Dorsolateral prefrontal cortex (tissue), 122 donors: ENCODE measurements at places on chromosomes 1 and 21. TPM values are rescaled to one million over a fixed set of nuclear protein-coding genes. Genes with fewer than 3 reads are reported as not detected.

- DNase-seq = no peak
These were observed 5.3 kb downstream of the CLCA2 start for GRCh38 chr1:86429122-86429725.

- DNase-seq = no peak
These were observed 4.8 kb upstream of the KCNJ6 start for GRCh38 chr21:37921091-37921490.

AMY1B gene
- not detected for total RNA-seq

GRCh38 chr21:40905251-40905650 is 58.3 kb upstream of the DSCAM start:
- DNase-seq = no peak

GRCh38 chr21:17498586-17498985 is 14.3 kb upstream of the CXADR start:
- DNase-seq = no peak

DNA sequence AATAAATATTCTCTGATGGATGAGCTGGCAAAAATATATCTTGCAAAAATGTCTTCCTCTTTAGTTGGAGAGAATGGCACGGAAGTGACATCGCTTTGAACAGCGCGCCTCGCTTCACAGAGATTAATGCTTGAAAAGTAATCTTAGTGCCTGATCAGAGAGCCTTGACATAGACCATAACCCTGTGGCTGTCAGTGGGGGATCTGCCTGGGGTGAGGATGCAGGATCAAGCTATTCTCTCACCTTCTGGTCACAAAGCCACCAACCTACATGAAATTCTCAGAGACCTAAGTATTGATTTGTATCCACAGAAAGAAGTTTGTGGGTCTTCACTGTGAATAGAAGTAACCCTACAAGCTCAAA is 492.6 kb downstream of the LMO4 start:
- no peak for DNase-seq

SPATA17 gene
- 0.74 TPM for total RNA-seq

GRCh38 chr1:178643831-178644230 is 81.2 kb upstream of the RALGPS2 start:
- DNase-seq = no peak

GRCh38 chr1:63718541-63718970 is 55.3 kb upstream of the ROR1 start:
- DNase-seq = no peak

GRCh38 chr1:94709891-94710581 is 110.1 kb upstream of the SLC44A3 start:
- no peak for DNase-seq

RIPK4 gene
- not detected for total RNA-seq

- no peak for DNase-seq
These were observed 1.1 kb downstream of the ERO1B start for GRCh38 chr1:236280438-236281197.

ETNK2 gene
- total RNA-seq = 7.6 TPM

CDK11A gene
- total RNA-seq = 37.1 TPM

HUNK gene
- 14.7 TPM for total RNA-seq

- no peak for DNase-seq
These were observed 7.7 kb downstream of the UBR4 start for GRCh38 chr1:19202396-19202795.

DNA sequence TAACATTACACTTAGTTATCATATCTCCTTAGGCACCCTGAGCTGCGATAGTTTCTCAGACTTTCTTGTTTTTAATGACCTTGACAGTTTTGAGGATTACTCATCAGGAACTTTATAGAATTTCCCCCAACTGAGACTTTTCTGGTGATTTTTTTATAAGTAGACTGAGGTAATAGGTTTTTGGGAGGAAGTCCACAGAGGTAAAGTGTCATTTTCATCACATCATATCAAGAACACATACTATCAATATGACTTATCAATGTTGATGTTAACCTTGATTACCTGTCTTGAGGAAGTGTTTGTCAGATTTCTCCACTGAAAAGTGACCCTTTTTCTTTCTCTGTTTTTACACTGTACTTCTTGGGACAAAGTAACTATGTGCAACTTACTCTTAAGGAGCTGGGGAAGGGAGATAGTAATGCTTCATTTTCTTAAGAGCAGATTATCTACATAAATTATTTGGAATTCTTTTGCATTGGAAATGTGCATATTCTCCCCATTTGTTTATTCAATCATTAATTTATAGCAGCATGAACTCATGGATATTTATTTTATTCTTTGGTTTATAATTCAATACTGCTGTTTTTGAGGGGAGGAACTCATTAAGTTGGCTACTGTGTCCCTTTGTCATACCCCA is 72.8 kb upstream of the HSD17B7 start:
- DNase-seq = no peak

- no peak for DNase-seq
These were observed 882.9 kb upstream of the ADGRL2 start for GRCh38 chr1:80917826-80918225.

GRCh38 chr1:90457985-90458384 is 259.1 kb downstream of the BARHL2 start:
- no peak for DNase-seq

- no peak for DNase-seq
These were observed 315.0 kb downstream of the PLA2G4A start for GRCh38 chr1:187143783-187144182.

BRWD1 gene
- 91.4 TPM for total RNA-seq

DNA sequence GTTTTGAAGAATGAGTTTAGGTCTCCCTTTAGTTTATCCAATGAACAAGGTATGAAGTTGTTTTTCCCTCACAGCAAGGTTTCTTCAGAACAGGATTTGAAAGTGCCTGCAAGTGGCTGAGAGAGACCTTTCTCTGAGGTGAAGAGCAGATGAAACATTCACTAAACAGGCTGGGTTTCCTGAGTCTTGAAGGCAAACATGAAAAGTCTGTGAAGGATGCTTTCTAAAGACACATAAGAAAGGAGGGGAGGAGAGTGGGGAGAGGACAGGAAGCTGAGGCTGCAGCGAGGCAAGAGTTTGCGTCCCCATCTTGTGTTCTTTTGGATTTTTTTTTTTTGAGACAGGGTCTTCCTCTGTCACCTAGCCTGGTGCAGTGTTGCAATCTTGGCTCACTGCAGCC is 95.7 kb upstream of the SIM2 start:
- DNase-seq = no peak

- DNase-seq = no peak
These were observed 46.5 kb upstream of the KIF26B start for GRCh38 chr1:245108246-245108645.

- DNase-seq = no peak
These were observed 51.4 kb upstream of the SIM2 start for GRCh38 chr21:36647279-36648093.

MROH9 gene
- not detected for total RNA-seq

GALE gene
- 26.2 TPM for total RNA-seq

DNA sequence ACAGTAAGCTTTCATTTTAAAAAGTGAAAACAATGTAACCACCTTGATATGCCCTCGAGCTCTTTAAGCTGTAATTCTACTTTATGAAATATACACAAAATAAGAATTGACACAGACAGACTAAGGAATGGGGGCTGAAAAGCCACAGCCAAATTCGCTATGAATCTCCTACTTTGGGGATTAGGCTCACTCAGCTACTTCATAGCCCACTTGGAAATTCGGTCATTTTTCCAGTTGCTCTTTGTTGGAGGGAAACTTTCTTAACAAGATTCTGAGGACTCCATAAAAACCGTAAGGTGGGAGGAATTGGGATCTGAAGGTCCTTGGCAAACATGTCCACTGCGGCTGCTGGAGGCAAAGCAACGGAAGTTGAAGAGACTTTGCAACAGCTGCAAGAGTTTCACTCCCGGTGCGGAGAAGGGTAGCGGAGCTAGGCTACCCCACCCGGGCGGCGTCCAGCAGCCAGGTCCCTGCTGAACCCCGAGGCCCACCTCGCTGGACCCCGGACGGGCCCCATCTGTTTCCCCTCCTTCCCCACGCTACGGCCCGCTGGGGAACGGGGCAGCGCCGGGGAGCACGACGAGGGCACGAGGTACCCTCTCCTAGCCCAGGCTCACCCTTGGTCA is 634 bp downstream of the MYCBP start:
- no peak for DNase-seq

- DNase-seq = no peak
These were observed 74.5 kb downstream of the NID1 start for GRCh38 chr1:235990330-235990795.

GRCh38 chr21:15211491-15212133 is 146.8 kb upstream of the NRIP1 start:
- DNase-seq = no peak

CCDC24 gene
- 27.2 TPM for total RNA-seq

GPR25 gene
- not detected for total RNA-seq

DNA sequence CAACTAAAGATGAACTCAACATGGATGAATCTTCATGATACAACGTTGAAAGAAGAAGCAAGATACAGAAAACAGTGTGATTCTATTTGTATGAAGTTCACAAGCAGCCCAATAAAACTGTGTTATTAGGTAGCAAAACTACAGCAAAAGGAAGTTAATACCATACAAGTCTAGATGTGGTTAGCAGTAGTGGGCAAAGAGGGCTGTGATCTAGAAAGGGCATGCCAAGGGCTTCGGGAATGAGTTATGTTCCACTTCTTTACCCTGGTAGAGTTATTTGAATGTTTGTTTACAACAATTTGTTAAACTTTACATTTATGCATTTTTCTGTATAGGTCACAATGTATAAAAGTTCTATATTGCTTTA is 9.2 kb downstream of the TNFRSF9 start:
- no peak for DNase-seq

GRCh38 chr1:69737527-69738185 is 169.9 kb downstream of the LRRC7 start:
- DNase-seq = no peak

SPRR2A gene
- total RNA-seq = not detected

DNA sequence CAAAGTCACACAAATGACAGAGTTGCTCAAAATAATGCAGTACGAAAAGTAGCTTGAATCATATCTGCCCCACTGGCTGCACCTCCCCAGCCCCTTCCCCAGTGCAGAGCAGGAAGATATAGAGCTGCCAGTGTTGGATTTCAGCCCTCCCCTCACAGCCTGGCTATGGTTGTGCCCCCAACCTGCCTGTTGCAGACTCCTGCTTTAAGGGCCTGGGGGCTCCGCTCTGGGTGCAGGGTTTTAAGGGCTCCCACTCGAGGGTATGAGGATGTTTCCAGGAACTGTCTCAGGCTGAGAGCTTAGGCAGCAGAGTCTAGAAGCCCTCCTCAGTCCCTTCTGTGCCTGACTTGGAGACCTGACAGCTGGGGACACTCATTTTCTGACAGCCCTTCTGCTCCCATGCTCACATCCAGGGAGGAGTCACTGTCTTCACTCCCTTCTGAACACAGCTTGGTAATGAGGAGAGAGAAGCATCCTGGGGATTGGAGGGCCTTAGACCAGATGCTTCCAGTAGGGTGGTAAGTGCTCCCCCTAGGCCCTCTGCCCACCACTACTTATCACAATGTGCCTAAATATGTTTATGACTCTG is 4.6 kb downstream of the S100A9 start:
- no peak for DNase-seq

- no peak for DNase-seq
These were observed 213.8 kb downstream of the GRIK1 start for GRCh38 chr21:29726044-29726443.

OR14K1 gene
- total RNA-seq = not detected

- DNase-seq = no peak
These were observed 30.0 kb upstream of the DMRTA2 start for GRCh38 chr1:50453266-50453665.

NCF2 gene
- 2.8 TPM for total RNA-seq

DNA sequence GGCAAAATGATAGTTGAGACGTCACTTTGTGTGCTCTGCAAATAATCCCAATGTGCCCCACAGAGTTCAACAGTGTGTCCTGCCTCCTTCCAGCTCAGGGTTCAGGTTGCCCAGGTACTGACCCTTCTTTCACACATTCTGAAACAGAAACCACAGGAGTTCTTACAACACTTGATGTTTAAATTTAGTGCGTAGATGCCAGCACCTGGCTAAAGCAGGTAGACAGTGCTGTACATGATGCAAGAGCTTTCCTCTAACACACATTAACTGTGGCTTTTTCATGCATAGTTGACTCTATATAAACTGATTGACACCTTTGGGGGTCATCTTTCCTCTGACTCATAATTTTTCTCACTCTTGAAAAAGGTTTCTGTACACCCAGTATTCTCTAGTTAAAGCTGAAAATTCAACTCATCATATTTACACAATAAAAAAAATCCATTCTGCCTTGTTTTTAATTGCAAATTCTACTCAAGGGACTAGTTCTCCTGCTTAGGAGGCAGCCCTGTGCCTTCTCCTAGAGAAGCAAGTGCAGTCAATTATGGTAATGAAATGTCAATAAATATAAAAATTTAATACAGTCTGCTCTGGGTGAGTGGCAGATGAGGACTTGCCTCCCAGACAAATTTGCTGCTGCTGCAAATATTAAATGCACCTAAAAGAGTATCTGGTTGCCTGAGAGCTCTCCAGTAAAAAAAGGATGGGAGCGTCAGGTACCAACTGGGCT is 91.4 kb downstream of the NR5A2 start:
- DNase-seq = no peak

- DNase-seq = no peak
These were observed 90.2 kb downstream of the DMRTA2 start for GRCh38 chr1:50332941-50333594.

C1orf87 gene
- total RNA-seq = 0.47 TPM

- DNase-seq = no peak
These were observed 173.6 kb upstream of the SGIP1 start for GRCh38 chr1:66360285-66360724.

- no peak for DNase-seq
These were observed 294.7 kb downstream of the SIPA1L2 start for GRCh38 chr1:232335261-232335660.

ANGPTL3 gene
- not detected for total RNA-seq

DNA sequence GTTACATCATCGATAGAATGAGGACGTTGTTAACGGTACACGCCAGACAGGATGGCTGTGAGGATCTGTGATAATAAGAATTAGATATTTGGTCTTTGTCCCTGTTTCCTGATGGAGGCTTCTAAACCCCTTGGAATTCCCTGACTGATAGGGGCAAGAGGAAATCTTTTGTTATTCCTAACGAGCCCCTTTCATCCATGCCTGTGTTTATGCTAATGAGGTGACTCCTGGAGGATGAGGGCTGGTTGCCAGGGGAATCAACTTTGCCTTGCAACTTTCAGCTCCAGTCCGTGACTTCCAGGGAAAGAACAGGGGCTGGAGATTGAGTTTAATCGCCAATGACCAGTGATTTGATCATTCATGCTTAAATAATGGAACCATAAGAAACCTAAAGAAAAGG is 39.3 kb upstream of the NLRP3 start:
- DNase-seq = no peak

EXO1 gene
- total RNA-seq = 1.7 TPM

DNA sequence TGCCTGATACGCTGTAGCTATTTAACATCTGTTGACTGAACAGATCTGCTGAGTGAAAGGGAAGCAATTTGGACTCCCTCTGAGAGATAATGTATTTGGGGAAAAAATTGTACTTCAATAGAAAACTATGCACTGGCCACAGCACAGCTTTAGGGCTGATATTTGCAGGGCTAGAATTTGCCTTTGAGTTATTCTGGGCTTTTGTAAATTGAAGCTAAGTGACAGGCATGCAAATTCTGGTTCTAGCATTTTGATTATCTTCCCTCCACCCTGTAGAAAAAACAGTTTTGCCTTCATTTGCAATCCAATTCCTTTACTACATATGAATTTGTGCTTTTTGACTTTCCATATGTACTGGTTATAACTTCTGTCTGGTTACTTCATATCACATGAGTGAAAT is 7.9 kb downstream of the KYAT3 start:
- no peak for DNase-seq
